ENCODE measurements at places on chromosomes 7 and 10.

- no peak for DNase-seq
Measured at GRCh38 chr7:142771353-142771723, 568 bp downstream of the PRSS2 start.

- no peak for DNase-seq
Measured at GRCh38 chr7:108589874-108590273, 20.2 kb downstream of the DNAJB9 start.

GRCh38 chr7:12926206-12926605, 238.8 kb downstream of the ARL4A start:
- no peak for DNase-seq

DNA sequence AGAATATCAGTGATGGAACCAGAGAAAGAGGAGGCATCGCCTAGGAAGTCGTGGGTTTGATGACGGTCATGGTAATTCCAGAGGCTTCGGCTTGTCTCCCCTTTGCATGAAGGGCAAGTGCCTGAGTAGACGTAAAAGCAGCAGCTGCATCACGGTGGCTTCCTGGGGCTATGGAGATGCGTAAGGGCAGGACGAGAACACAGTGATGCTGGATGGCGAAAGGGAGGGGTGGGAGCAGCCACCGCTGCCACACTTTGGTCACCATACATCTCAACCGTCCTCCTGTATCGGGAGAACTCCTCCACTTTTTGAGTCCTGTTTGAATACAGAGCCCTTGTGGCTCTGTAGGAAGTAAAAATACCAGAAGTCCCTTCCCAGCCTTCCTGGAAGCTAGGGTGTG, 182.7 kb downstream of the ZMYND11 start:
- DNase-seq = no peak

DNA sequence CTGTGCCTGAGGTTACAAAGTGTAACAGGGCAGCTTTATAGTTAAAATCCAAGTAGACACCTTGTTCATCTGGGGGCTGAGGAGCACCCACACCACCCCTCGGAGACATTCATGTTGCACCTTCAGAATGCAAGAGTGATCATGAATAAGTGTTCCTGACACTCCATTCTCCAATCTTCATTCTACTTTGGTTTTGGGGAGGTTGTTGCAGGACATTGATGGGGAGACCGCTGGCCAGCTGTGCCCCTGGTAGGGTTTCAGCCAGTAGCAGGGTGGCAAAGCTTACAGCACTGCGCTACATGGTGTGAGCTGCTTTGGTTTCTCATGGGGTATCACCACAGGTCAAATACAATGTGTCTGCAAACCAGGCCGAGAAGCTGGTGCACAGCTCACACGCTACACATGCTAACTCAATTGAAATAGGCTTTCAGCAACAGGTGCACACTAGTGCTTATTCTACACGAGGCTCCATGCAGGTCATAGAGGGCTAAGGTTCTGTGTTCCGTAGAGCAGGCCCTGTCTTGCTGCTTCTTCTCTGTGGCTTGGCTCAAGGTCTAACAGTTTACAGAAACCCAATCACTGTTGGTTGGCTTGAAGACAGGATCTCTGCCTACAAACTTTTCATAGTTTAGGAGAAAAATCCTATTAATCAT, 317.4 kb upstream of the ZNF32 start:
- no peak for DNase-seq

GRCh38 chr7:138158739-138159528, 82.7 kb downstream of the AKR1D1 start:
- no peak for DNase-seq

DNA sequence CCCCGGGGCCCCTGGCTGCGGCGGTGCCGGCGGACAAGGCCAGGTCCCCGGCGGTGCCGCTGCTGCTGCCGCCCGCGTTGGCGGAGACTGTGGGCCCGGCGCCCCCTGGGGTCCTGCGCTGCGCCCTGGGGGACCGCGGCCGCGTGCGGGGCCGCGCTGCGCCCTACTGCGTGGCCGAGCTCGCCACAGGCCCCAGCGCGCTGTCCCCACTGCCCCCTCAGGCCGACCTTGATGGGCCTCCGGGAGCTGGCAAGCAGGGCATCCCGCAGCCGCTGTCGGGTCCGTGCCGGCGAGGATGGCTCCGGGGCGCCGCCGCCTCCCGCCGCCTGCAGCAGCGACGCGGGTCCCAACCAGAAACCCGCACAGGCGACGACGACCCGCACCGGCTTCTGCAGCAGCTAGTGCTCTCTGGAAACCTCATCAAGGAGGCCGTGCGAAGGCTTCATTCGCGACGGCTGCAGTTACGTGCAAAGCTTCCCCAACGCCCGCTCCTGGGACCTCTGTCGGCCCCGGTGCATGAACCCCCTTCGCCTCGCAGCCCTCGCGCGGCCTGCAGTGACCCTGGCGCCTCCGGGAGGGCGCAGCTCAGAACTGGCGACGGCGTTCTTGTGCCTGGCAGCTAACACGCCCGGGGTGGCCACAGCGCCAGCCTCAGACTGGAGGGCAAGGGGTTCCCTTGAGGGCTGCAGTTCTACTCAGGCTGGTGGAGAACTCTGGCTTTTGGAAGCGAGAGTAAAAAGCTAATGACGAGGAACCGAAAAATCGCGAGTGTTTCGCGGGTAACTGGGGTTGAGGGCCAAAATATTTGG, 804 bp downstream of the FRAT1 start:
- peak; percentile 27 for DNase-seq

- no peak for DNase-seq
Measured at GRCh38 chr10:73552819-73553715, 38.1 kb downstream of the USP54 start.

- no peak for DNase-seq
Measured at GRCh38 chr7:136891850-136892249, 23.4 kb downstream of the CHRM2 start.

DNA sequence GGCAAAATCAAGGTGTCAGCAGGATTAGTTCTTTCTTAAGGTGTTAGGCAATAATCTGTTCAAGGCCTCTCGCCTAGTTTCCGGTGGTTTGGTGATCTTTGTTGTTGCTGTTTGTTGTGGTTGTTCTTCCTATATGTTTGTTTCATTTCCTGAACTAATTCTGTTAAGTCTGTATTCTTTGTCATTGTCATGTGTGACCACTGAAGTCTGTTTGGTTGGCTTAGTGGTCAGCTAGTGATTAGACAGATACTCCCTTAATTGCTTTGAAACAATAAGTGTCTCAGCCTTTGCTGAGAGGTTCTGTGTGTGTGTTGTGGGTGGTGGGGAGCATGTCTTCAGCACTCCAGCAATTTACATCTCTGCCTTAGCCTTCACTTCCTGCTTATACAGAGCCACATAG, 46.0 kb downstream of the ABCC2 start:
- no peak for DNase-seq

DNA sequence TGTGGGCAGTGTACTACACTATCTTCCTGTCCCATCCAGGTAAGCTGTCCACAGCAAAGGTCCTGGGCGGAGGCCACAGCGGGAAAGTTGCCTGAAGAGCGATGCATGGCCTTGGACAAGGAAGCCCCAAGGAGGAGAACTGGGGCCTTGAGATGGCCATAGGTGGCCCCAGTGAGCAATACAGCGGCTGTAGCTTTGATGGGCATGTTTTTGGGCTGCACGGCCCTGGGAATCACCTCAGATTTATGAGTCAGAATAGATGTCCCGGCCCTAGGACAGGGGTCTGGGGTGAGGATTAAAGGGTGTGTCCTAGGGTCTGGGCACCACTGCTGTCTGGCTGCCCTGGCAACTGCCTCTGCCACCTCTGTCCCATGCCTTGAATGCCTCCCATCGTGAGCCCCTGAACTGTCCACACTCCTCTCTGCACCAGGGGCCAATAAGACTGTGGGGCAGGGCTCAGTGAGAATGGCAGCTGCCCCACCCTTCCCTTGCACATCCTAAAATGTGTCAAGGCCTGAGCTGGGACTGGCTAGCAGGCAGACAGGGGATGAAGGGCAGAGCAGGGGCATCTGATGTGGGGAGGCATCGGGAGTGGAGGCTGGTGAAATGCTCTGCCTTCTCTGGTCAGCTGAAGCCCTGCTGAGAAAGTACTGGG, 9.4 kb upstream of the IRF5 start:
- no peak for DNase-seq

DNA sequence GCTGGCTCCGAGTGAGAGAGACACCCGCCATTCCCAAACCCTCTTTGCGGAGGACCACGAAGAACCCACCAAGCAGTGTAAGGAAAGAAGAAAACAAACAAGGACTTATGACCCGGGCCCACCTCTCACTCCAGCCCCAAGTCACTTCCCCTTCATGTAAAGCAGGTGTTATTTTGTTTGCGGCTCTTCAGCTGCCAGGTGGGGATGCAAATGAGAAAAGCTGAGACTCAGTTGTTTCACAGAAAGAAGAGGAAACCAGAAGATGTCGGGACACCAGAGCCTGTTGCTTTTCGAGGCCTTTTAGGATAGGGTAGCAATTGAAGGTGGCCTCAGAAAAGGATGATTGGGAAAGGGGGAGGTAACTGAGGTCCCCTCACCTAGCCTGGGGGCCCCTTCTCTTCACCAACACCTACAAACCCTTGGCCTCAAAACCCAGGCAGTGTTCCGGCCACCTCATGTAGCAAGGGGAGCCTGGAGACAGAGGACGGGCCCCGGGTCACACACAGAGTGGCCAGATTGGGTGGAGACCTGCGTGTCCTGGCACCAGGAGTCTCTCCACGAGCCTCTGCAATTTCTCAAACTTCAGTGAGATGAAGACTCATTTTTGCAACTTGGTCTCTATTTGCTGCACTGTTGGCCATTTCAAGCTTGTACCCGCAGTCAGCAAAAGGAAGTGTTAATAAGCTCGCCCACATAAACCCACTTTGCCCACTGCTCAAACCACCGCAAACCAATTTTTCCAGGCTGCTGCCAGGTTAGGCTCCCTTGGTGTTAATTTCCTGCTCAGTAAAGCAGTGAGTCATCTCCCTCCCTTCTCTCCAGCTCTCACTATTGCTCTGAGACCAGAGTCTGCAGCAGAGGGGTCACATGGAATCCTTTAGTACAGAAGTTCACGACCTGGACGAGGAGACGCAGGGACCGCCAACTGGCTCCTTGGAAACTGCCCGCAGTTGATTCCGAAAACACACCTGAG, 45.5 kb downstream of the AOC1 start:
- no peak for DNase-seq

GRCh38 chr10:75717126-75717916, 285.9 kb downstream of the LRMDA start:
- DNase-seq = no peak

DNA sequence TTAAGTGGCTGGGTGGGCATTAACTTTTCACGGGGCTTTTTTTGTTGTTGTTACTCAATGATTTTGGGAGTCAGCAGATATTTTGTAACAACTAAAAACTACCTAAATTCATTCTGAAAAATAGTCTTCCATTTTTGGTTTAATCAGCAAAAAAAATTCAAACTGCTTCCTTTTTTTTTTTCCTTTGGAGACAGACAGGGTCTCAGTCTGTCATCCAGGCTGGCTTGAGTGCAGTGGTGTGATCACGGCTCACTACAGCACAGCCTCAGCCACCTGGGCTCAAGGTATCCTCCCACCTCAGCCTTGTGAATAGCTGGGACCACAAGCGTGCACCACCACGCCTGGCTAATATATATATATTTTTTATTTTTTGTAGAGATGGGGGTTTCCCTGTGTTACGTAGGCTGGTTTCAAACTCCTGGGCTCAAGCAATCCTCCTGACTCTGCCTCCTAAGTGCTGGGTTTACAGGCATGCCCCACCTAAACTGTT, 36.5 kb downstream of the SKIDA1 start:
- no peak for DNase-seq

GRCh38 chr10:49285232-49285631, 13.7 kb upstream of the C10orf71 start:
- DNase-seq = no peak

DNA sequence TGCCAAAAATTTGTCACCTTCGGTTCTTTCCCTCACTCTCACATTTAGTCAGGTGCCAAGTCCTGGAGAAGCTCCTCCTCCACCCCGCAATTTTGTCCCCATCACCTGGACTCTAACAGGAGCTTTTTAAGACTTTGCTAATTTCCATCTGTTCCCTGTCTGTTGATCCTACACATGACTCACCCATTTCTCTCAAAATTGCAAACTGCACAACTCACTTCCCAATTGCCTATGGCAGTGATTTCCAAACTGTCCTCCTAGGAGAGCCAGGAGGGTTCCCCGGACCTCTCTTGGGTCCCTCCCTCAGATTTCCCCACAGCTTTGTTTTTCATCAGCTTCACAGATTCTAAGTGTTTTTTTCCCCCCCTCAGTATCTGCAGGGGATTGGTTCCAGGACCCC, 120.3 kb downstream of the WNT2 start:
- no peak for DNase-seq

DNA sequence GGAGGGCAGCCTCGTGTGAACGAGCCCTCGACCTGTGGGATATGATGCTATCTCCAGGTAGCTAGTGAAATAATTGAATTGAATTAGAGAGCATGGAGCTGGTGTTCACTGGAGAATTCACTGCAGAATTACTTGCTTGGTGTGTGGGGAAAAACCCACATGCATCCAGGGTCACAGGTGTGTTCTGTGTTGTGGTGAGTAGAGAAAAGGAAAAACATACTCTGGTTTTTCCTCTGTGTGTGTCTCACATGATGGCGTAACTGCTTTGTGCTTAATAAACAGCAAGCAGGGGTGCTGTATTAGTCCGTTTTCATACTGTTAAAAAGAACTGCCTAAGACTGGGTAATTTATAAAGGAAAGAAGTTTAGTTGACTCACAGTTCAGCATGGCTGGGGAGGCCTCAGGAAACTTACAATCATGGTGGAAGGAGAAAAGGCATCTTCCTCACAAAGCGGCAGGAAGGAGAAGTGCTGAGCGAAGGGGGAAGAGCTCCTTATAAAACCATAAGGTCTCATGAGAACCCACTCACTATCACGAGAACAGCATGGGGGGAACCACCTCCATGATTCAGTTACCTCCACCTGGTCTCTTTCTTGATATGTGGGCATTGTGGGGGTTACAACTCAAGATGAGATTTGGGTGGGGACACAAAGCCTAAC, 62.6 kb downstream of the TACR2 start:
- no peak for DNase-seq

- no peak for DNase-seq
Measured at GRCh38 chr10:8279598-8279997, 225.1 kb downstream of the GATA3 start.

GRCh38 chr7:36148422-36149065, 4.5 kb upstream of the EEPD1 start:
- DNase-seq = no peak

DNA sequence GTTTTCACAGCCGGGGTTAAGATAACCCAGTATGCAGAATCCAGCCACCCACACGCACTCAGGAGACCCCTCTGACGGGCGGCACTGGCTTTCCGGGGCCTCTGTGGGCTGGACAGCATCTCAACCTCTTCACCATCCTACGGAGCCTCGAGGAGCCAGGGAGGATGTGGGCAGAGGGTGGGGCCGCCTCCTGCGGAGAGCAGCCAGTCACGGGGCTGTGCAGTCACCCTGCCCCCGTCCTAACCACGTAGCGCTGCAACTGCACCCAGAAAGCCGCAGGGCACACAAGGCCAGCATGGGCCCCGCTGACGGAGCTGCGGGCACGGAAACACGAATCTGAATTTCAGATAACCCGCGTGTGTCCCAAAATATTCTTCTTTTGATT, 270.3 kb downstream of the ELFN1 start:
- DNase-seq = peak; percentile 76

- DNase-seq = no peak
Measured at GRCh38 chr10:90641731-90642130, 216.1 kb downstream of the HTR7 start.

Measured in stimulated activated CD4-positive, alpha-beta T cell treated with anti-CD3 and anti-CD28 coated beads, Interleukin-1b, Interleukin-23, amount 100 ng/mL, for 1 hour (primary cell).